ENCODE measurements at places on chromosomes 2 and 18.

- DNase-seq, result no peak
These were observed 46.4 kb downstream of the SLC25A12 start for GRCh38 chr2:171847627-171848026.

DNA sequence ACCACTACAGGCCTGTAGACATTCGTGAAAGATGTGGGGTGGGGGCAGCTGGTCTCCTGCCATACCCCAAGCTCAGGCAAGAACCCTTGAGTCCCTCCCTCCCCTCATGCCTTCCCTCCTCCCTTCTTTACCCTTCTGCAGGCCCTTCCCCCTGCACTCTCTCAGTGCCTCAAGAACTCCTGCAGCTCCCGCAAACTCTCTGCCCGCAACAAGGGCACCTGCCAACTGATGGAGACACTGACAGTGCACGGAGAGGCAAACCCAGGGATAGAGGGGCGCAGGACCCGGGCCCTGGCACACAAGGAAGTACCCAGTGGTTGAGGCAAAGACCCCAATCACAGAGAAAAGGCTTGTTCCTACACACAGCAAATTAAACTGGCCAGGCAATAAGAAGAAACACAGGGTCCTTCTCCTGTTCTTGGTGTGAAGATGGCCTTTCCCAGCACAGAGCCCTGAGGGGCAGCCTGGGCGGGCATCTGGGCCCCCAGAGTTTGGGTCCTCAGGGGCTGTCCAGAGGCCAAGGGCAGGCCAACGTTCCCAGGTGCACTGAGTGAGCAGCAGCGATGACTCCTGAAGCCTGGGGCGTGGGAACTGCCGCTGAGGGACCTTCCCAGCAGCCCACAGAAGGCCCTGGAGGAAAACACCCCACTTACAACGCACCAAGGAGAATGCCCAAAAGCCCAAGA is 1.6 kb downstream of the TEKT4 start:
- no peak for DNase-seq

DNA sequence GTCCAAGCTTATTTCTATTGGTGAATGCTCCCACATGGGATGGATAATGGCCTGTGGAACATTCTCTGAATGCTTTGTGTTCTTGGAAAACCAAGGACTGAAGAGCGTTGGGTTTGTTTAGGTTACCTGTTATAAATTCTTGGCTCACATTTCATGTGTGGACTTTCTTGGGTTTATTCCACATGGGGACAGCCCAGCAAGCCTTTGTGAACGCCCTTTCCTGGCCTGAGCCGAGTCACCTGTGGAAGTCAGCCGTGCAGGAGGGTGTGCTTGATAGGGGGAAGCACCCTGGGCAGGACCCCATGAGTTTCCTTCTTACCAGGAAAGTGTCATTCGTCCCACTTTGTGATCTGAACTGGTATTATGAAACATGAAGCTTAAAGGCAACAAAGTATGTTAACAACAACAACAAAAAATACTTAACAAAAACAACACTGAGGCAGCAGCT is 4.1 kb downstream of the RAB31 start:
- no peak for DNase-seq

GRCh38 chr18:47929681-47930198 is 719 bp downstream of the SMAD2 start:
- peak; percentile 56 for DNase-seq

DNA sequence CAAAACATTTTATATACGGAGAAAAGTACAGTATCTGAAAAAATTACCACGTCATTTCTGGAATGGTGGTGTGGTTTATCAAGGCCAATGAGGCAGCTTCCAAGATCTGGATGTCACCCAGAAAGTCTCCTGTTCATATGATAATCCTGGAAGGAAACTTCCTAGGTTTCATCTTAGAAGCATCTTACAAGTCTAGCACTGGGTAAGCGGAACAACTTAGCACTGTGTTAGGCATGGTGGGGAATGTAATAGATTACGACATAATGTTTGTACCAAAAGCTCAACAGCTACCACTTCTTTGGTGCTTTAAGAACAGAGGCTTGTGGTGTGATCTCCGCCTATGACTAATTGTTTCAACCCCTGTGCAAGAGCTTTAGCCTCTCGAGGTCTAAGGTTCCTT is 63.1 kb upstream of the LYPD1 start:
- no peak for DNase-seq

DNA sequence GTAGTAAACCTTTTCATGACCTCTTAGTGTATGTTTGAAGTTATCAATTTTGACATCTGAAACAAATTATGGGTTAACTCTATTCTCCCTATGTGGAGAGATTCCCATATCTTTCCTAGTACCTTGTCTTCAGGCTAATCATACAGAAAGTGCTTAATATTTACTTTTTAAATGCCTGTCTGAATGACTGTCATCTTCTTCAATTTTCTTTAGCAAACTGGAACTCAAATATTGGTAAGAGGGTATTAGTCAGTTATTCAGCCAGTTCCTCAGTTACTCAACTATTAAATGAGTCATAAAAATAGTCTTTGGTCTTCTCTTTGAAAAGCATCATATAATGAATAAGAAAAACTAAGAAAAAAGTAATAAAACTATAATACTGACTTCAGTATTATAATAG is 1038.0 kb upstream of the PIK3C3 start:
- no peak for DNase-seq

DNA sequence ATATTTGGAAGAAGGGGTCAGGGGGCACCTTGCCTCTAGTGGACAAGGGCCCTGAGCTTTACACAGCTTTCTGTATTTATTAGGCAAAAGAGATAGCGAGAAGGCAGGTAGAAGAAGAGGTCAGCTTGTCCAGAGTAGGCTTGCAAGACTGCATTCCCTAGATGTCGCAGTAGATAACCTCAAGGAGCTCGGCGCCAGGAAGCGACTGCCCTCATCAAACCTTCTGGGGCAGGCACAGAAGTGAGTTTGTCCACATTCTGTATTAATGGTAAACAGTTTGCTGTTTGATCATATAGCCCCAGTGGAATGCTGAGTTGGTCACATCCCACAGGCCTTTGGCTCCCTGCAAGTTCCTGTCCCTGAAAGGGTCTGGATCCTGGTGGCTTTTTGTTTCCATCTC is 7.0 kb downstream of the CHCHD5 start:
- DNase-seq, result no peak

DNA sequence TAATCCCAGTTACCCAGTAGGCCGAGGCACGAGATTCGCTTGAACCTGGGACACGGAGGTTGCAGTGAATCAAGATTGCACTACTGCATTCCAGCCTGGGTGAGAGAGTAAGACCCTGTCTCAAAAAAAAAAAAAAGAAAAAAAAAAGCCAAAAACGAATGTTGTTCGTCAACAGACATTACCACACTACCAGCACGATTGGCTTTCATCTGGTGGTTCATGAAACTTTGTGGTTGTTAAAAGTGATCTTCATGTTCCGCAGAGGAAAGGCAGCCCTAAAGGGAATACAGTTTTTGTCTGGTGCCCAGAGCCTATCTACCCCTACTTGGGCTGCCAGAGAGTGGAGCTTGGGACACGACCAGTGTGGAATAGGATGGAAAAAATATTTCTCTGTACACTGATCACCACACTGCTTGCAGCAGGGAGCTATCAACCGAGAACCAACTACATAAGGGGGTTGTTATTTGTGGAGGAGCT is 13.6 kb upstream of the CXCR4 start:
- DNase-seq, result no peak

Data from HCEC 1CT (cell line).